ENCODE measurements at places on chromosomes 1 and 21.

GRCh38 chr1:9128520-9129265, at the start of gene GPR157:
Gene GPR157, minus strand, starts transcription at chr1:9129102. Its CDS starts 75 bp downstream, at chr1:9129027.
- peak; percentile 80 for DNase-seq

- no peak for DNase-seq
Observed at GRCh38 chr1:194103516-194104246, 917.3 kb upstream of the B3GALT2 start.

- no peak for DNase-seq
Observed at GRCh38 chr1:27563341-27563590, 40.7 kb downstream of the AHDC1 start.

DNA sequence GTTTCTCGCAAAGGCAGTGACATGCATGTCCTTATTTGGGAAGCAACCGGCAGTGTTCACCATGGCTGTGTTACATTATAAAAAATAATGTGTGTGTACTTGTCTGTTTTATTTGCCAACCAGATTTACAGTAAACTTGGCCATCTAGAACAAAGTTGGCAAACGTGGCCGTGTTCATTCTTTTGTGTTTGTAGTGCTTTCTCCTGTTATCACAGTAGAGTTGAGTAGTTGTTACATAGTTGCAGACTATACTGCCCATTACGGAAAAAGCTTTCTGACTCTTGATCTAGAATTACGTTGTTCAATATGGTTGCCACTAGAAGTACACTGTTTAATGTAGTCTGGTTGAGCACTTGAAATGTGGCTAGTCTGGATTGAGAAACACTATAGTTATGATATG, 19.4 kb downstream of the SOAT1 start:
- no peak for DNase-seq

DNA sequence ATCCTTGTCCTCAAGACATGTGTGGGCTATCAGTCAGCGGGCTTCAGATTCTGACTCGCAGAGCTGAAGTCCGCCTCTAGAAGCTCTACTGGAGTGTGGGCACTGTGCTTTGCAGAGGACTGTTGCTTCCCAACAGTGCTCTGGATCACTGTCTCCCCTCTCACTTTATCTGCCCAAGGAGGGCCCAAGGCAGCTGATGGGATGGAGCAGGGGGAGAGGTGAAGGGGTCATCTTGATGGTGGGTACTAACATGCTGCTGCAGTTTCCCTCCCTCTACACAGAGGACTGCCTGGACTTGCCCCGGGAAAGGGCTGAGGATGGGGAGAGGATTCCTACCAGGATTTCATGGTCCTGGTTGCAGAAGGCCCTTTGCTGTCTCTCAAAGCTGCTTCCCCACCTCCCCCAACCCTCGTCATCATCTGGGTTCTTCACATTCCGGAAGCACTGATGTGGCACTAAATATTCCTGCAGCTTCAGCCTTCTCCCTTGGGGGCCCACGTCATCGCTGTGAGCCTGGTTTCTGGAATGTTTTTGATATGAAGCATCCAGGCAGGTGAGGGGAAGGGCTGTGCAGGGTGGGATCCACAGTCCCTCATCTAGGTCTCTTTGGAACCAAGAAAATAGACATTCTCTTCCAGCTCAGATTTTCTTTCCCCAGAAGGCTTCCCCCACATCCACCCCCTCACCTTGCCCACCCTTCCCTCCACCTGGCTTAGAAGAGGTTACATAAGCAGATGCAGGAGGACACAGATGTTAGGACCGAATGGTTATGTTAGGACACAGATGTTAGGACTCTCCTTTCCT, 23.2 kb downstream of the NUAK2 start:
- DNase-seq, result no peak

- no peak for DNase-seq
Observed at GRCh38 chr1:226378071-226378470, 29.8 kb downstream of the PARP1 start.

GRCh38 chr1:2796890-2797740, 4.4 kb downstream of the TTC34 start:
- DNase-seq, result no peak

- DNase-seq, result no peak
Observed at GRCh38 chr1:17709981-17710380, 45.2 kb upstream of the ACTL8 start.

- no peak for DNase-seq
Observed at GRCh38 chr1:51439895-51440294, 79.2 kb downstream of the EPS15 start.

- no peak for DNase-seq
Observed at GRCh38 chr1:219085988-219086387, 87.7 kb upstream of the LYPLAL1 start.

GRCh38 chr21:41681939-41682718, 84.7 kb downstream of the RIPK4 start:
- no peak for DNase-seq
